Kasumi-1 (cell line): ENCODE measurements at places on chromosomes 12 and 14.

DNA sequence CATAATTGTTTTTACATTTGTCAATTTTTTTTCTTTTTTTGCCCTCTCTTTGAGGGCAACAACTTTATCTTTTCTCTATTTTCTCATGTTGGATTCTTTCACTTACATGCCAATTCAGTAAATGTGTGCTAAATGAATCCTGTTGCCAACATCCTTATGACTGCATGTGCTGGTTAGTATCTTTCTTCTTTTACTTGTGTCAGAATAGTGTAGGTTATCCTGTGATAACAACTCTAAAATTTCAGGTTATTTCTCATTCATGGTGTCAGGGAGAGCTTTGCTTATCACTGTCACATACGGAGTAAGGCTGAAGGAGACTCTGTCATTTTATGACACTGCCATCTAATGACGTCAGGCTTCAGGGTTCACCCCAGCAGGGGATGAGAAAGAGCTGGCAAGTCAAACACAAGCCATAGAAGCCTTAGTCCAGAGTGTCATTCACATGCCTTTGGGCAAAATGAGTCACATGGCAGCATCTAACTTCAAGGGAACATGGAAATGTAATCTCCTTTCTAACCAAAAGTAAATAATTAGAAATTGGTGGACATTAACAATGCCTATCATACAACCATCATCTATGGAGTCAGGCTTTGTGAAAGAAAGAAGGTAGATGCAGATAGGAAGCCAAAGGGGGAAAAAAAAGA lies 242.5 kb upstream of the ATP2B1 start:
- DNase-seq, result no peak

DNA sequence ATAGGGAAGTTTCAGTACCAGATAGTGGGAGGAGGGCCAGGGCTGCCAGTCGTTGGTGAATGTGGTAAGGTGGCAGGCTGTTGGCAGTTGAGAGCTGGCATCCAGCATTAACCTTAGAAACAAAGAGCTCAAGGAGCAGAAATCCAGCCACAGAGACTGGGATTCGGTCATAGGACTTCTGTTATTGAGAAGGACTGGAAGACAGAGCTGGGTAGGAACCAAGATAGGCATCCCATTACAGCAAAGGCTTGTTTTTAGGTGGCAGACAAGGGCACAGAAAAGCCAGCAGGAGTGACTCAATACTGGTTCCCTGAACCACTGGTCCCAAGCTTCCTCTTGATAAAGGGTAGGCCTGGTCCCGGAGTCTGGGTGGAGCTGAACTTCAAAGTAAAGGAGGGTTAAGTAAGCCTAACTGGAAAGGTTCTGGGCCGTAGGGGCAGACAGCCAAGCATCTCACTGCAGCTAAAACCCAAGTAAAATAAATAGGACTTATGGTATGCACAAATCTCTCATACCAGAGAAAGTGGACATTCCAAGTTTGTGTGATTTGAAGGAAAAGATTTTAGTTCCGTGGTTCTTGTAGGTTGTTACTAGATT lies 147.9 kb downstream of the ETV6 start:
- peak; percentile 59 for DNase-seq

- DNase-seq, result no peak
Measured at GRCh38 chr12:56716933-56717880, 7.9 kb downstream of the NACA start.

GRCh38 chr12:116434155-116435011 lies 124.8 kb upstream of the MAP1LC3B2 start:
- no peak for DNase-seq

DNA sequence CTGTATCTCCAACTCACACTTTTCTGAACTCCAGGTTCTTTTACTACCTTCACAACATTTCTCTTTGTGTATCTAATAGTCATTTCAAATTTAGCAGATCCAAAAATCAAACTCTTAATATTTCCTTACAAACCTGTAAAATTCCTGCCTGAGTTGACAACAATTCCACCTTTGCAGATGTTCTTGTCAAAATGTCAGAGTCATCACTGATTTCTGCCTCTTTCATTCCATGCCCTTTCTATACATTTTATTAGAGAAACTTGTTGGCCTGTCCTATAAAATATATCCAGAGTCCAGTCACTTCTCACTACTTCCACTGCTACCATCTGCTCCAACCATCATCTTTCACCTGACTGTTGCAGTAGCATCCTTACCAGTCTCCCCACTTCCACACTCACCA lies 119.7 kb downstream of the CAPZA3 start:
- DNase-seq, result no peak

DNA sequence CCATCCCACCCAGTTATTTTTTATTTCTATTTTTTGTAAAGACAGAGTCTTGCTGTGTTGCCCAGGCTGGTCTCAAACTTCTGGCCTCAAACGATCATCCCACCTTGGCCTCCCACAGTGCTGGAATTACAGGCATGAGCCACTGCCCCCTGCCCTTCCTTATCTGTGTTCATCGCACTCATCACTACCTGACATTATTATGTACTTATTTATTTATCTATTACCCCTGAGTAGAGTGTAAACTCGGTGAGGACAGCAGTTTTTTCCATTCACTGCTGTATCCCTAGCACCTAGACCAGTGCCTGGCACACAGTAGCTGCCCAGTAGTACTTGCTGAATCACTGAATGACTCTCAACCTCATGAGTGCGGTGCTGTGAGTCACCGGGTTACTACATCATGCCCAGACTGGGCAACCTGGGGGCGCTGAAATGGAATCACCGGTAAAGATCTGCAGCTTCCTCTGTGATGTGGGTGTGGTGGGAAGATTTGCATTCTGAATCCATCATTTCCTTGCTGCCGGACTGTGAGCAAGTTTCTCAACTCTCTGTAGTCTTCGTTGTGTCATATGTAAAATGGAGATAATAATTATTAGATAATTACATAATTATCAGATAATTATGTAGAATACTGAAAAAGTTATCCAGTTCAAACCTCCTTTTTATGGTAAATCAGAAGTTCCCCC lies 81.9 kb upstream of the USP44 start:
- DNase-seq, result no peak
